ENCODE measurements at places on chromosomes 1 and 21. TPM values are rescaled to one million over a fixed set of nuclear protein-coding genes. Genes with fewer than 3 reads are reported as not detected.

CITED4 gene
- 101 TPM for total RNA-seq

FCER1G gene
- total RNA-seq, result not detected

NBPF14 gene
- 21.1 TPM for total RNA-seq

LYPLAL1 gene
- total RNA-seq, result 23.2 TPM

OR2M3 gene
- not detected for total RNA-seq

FASLG gene
- not detected for total RNA-seq

ESRRG gene
- not detected for total RNA-seq

RABIF gene
- 13.4 TPM for total RNA-seq

NT5C1A gene
- not detected for total RNA-seq
